ENCODE measurements at places on chromosomes 7 and 10.
A peak's percentile ranks its signal among the peaks of the same experiment; 100 is the strongest.

- no peak for DNase-seq
Observed at GRCh38 chr7:27346531-27347275, 104.1 kb downstream of the EVX1 start.

DNA sequence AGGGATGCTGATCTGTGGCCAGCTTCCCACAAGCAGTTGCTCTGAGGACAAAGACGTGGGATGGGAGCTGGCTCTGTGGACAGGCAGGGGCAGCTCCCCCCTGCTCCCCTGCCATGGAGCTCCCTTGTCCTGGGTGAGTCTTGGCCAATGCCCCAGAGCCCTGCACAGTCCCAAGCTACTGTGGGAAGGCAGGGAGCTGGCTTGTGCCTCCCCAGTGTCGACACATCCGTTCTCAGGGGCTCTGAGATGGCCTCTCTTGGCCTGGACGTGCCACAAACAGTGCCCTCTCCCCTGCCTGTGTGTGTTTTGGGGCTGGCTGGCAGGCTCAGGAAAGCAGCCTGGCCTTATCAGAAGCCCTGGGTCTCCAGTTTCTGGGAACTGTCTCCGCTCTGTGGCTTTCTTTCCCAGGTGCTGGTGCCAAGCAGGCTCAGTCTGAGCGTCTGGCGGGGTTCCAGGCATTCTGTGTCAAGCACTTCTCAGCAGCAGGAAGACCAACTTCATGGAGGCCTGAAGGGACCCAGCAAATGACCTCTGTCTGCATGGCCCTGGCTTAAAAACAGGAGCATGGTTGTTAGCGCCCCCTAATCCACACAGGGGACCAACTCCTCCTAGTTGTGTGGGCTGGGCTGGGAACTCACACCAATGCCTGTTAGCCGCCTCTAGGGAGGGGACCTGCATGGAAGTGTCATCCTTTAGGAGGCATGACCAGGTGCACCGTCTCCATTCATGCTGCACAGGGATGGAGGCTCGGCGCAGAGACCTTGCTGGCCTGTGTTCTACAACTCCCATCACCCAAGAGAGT is 375.2 kb downstream of the RPS24 start:
- DNase-seq = no peak

DNA sequence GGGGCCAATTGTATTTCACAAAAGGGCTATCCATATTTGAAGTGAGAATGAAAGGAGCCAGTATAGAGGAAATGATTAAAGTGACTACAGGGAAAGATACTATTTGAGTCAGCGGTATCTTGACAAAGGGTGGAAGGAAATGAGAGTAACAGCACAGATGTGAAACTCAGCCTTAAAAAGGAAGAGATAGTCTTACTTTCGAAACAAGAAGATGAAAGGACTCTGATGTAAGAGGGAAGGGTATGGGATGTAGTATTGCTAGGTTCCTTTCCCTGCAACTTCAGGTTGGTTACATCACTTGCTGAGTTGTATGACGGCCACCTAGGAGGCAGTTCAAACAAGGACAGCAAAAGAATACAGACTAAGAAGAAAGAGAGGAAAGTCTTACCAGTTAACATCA is 13.7 kb downstream of the CISD1 start:
- no peak for DNase-seq

DNA sequence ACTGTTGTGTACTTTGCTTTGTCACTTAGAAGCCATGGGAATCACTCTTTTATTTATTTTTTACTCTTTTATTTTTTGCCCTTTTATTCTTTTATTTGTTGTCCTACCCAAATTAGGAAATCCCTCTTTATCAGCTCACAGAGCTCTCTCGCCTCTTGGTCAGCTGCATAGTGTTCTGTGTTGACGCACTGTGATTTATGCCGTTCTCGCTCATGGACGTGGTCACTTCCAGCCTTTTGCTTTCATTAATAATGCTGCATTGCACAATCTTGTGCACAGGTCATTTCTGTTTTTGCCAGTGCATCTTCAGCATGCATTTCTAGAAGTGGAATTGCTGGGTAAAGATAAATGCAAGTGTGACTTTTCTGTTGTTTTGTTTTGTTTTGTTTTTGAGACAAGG is 42.3 kb downstream of the FBH1 start:
- DNase-seq = no peak

DNA sequence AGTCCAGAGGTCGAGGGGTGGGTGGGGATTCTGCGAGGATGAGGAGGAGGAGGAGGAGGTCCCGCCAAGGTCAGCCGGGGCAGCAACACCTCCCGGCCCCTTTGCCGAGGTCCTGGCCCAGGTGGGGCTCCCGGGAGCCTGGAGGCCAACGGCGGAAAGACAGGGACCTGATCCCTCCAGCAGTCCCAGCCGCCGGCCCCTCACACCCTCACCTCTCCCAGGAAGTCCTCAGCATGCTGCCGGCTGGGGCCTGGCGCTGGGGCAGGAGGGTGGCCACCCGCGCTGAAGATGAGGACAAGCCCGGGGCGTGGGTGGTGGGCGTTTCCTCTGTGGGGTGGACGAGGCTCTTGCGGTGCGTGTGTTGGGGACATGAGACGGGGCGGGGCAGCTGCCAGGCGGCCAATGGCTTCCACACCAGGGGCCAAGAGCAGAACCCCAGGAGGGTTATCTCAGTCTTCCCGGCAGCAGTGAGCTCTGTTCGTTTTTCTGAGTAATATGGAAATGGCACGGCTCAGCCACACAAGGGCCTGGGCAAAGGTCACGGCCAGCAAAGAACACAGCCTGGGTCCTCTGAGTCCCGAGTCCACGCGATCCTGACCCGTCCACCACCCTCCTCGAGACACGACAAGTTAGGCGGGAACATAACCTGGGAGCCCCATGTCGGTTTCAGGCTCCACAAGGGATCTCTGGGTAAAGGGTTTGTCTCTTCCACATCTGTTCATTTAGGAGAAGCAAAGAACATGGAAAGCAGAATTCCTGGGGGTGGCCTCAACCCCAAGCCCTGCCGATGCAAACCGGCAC is 82.9 kb upstream of the PDGFA start:
- no peak for DNase-seq

DNA sequence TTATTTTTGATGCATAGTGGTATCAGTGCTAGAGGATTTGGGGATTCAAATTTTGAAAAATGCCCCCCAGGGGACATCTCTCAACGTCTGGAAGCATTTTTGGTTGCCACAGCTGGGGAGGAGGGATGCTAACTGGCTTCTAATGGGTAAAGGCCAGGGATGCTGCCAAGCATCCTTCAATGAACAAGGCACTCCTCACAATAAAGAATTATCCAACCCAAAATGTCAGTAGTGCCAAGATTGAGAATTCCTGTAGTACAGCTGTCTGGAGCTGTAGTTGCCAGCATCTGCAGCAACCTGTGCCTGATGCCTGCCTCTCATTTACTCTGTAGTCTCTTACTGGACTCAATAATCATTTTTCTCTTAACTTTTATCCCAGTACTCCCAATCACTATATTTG is 53.5 kb downstream of the SEPTIN7 start:
- no peak for DNase-seq

DNA sequence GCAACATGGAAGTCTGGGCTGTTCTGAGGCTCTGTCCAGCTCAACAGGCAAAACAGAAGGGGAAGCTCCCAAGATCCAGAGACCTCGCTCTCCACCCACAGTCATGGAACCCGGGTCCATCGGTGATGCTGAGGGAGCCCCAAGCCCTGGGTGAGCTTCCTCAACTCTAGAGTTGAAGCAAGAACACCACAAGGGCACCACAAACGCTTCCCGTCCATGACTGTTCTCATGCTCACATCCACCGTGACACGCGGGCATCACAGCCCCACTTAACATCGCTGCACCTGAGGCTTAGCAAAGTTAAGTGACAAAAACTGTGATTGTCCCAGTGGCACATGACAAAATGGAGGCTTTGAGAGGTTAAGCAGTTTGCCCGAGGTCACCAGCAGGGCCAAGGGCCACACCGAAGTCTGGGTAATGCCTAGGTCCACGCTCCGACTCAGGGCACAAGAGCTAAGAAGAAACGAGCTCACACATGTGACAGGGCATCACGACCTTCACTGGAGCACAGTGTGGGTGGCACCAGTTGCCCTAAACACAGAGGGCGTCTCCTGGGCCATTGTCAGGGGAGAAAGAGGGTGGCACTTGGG is 110.6 kb downstream of the OAT start:
- no peak for DNase-seq

- DNase-seq = no peak
Observed at GRCh38 chr10:11725912-11726311, 16.3 kb upstream of the ECHDC3 start.

GRCh38 chr7:1725199-1725690 is 55.2 kb downstream of the ELFN1 start:
- no peak for DNase-seq

GRCh38 chr10:48406204-48406603 is 99.7 kb downstream of the MAPK8 start:
- DNase-seq = no peak

GRCh38 chr10:124037286-124037685 is 56.1 kb downstream of the CHST15 start:
- DNase-seq = no peak

DNA sequence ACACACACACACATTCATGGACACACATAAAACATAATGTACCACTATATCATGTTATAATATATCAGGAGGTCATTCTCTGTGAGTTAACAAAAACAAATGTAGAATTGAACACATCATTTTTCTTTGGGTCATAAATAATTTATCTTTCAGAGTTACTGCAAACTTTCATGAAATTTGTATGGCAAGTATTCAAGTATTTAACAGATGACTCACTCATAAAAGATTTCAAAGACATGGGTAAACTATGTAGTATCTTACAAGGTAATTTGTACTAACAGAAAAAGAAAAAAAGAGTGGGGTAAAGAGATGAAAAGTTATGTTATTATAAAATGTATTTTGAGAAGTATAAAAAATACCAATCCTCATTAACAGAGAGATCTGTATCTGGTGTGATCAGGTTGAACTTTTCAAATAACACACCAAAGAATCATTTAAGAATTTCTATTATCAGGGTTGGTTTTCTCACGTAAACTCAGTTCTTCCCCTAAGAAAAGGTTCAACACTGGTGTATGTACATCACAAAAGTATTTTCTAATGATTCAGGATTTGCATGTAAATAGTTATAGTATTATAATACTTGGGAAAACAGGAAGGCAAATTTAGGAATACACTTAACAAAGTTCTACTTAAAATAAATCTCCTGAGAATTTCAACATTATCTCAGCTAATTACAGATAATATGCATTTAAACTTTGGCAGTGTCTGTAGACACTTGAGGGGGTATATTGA is 933.1 kb upstream of the LRRN3 start:
- DNase-seq = no peak

DNA sequence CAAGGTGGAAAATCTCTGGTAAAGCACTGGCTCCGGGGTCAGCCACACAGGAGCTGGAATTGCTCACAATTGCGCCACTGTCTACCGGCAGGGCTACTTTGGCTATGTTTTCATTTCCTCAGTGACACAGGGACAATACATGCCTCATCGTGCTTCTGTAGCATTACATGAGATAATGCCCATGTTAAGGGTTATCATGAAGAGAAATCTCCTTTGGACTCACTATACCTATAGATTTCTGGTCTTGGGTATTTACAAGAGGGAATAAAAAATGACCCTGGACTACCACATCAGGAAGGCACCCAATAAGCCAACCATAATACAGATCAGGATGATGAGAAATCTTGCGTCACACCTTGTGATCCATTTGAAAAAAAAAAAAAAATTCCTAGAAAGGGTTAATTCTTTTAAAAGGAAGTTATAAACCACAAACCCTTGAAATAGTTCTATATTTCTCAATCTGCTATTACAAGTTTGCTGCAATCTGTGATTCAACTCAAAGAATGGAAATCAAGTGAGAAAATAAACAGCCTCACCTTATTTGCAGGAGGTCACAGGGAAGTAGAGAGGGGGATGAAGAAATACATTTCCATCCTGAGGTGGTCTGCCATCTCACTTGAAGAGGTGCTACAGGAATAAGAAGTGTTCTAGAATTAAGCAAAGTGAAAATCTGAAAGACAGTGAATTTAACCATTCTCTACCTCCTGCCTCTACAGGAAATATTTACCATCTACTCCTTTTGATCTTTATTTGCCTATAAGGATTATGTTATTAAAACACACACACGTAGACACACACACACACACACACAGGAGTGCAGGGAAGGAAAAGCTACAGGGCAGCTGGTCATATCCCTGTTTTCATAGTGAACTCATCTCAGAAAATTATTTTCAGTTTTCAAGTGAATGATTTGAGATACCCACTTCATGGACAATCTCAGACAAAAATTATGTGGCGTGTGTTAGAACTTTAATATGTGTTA is 231.3 kb upstream of the CELF2 start:
- no peak for DNase-seq

GRCh38 chr7:158473221-158473620 is 114.4 kb downstream of the PTPRN2 start:
- no peak for DNase-seq

GRCh38 chr7:97671571-97671970 is 60.3 kb upstream of the TAC1 start:
- no peak for DNase-seq

GRCh38 chr10:118853916-118854315 is 99.1 kb upstream of the CACUL1 start:
- DNase-seq = no peak

DNA sequence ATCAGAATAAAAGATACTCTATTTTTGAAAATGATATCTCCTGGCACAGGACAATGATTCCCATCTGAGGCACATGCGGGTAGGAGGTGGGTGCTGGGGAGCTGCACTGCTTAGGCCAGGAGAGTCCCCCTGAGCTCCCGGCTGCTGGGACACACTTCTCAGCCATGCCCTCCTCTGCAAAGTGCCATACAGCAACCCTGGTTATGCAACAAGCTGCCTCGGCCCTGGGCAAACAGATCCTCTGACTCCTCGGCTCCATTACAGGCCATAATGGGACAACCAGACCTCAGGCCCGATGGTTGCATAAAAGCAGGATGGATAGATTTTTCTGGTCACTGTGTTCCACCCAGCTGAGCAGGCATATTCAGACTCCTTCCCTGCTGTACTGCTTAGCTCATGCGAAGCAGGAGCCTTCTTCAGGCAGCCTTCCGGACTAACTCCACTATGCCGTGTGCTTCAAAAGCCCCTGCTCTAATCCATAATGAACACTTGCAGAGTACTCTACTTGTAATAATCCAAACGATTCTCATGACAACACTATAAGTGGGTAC is 6.5 kb upstream of the LEP start:
- DNase-seq = no peak

- no peak for DNase-seq
Observed at GRCh38 chr10:71406878-71407277, 10.2 kb downstream of the CDH23 start.

- DNase-seq = peak; percentile 38
Observed at GRCh38 chr10:102646610-102647442, 2.5 kb downstream of the TRIM8 start.

- DNase-seq = no peak
Observed at GRCh38 chr7:150979713-150980390, 1.7 kb upstream of the KCNH2 start.

Data from activated CD4-positive, CD25-positive, alpha-beta regulatory T cell (primary cell).